Thoracic aorta endothelial cell (primary cell): ENCODE measurements at places on chromosomes 16 and 17. TPM values are rescaled to one million over a fixed set of nuclear protein-coding genes. Genes with fewer than 3 reads are reported as not detected.

Gene MMD
- total RNA-seq, result 9.3 and 14.6 TPM in 2 replicates

Gene HOXB5
- 0.13 and 1.5 TPM in 2 replicates for total RNA-seq

Gene MYL11
- not detected in 2 replicates for total RNA-seq

Gene CCDC200
- not detected in 2 replicates for total RNA-seq

Gene TNFRSF12A
- 62.6 and 76.2 TPM in 2 replicates for total RNA-seq

Gene ADAD2
- total RNA-seq, result not detected in 2 replicates
